ENCODE measurements at places on chromosomes 16 and 17.

DNA sequence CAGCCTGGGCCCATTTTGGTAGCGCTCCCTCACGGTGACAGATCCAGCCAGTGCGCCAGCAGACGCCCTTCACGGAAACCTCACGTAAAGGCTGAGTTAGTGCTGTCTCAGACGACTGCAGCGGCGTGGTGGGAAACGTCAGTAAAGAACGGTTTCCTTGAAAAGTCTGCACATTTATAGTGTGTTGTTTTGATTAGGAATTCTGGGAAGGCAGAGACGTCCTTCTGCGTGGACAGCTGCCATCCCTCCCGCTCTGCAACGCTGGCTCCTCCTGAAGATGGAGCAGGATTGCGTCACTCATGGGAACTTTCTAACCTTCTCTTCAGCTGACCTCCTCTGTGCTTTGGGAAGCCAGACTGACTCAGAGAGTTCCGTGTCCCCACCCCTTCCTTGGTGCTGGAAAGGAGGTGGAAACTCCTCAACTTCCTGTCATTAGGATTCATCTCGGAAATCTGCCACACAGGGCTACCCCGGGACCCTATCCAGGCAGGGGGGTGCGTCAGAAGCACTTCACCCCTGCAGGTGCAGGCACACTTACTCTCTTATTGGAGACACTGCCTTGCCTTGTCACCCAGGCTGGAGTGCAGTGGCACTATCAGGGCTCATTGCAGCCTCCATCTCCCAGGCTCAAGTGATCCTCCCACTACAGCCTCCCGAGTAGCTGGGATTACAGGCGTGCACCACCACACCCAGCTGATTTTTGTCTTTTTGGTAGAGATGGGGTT lies 24.3 kb upstream of the CRISPLD2 start:
- ATAC-seq: peak; percentile 99

DNA sequence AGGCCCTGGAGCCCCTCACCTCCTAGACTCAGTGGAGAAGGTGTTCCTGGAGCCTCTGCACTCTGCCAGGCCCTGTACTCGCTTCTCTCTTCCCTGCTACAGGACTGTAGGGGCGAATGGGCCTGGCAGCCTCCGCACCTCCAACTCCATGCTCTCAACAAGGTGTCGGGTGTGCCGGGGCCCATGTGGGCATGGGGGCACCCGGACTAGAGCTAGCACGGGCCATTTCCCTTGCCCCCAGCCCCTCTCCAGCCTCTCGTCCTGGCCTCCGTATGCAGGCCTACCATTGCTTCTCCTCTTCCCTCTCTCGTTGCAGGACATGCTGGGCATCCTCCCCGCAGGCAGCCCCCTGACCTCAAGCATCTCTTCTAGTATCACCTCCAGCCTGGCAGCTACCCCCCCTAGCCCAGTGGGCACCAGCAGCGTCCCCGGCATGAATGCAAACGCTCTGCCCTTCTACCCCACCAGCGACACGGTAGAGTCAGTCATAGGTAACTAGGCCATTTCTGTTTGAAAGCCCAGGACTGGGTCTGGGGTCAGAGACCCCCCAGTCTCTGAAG lies 25.8 kb downstream of the UNC13D start:
- no peak for ATAC-seq

- ATAC-seq: peak; percentile 24
These were observed 27.7 kb downstream of the METRNL start for GRCh38 chr17:83106913-83107655.

- ATAC-seq: no peak
These were observed 42.5 kb upstream of the AQP8 start for GRCh38 chr16:25174285-25174684.

DNA sequence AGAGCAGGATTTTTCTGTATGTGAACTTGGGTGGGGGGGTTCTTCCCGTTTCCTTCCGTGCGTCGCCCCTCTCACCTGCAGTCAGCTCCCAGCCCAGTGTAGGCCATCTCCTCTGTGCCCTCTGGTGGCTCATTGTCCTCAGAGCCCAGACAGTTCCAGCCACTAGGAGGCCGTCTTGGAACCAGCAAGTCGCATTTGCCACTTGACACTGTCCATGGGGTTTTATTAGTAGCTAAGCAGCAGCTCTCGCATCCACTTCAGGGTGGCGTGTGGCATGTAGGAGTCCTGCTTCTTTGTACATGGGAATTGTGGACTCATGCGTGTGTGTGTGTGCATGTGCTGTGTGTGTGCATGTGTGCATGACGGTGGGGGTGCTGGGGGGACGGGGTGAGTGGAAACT lies 74.0 kb downstream of the SEC14L1 start:
- ATAC-seq: no peak

- ATAC-seq: no peak
These were observed 14.2 kb downstream of the ANKFY1 start for GRCh38 chr17:4249452-4250029.

GRCh38 chr17:73210002-73210678 lies 17.3 kb downstream of the COG1 start:
- ATAC-seq: no peak

DNA sequence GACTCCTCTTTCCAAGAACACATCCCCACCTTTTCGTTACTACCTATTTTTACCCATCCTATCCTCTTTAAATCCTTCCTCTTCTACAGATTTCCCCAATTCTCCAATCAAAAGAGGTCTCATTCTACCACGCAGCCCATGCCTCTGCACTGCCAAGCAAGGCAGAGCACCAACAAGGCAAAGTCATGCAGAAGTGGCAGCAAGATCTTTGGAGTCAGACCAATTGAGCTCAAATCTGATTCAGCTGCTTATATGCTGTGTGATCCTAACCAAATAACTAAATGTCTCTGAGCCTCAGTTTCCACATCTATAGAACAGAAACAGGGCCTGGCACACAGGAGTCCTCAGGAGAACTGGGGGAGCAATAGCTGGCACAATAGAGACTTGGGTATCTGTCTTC lies 41.0 kb downstream of the TOM1L2 start:
- ATAC-seq: no peak

DNA sequence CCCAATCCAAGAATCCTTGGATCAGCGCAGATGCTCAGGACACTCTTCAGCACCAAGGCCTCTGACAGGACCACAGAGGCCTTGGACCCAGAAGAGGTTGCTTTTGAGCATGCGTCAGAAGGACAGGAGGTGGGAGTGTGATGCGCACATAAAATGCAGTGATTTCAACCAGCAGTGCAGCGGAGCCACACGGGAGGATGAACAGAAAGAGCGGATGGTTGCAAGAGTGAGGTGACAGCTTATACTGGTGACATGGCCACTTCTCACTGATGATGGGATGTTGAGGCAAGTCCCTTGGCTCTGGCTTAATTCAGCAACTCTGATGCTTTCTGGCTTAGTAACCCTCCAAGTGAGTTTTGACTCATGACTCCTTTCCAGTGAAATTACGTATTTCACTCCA lies 25.2 kb upstream of the ERN1 start:
- ATAC-seq: no peak

DNA sequence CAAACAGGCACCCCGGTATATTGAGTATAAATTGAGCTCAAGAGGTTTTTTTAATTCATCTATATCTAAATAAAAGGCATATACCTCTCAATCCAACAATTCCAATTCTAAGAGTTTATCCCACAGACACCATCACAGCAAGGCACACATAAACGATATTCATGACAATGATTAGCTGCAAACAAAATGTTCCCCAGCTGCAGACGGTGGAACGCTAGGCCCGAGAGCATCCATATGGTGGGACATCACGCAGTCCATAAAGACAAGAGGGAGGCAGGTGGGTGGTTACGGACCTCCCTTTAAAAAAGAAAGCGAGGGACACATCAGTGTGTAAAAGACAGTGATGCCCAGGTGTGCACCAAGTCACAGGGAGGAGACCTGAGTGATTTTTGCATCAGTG lies 28.1 kb downstream of the MEAK7 start:
- no peak for ATAC-seq

GRCh38 chr17:41647940-41648410 lies 23.6 kb upstream of the KRT17 start:
- peak; percentile 72 for ATAC-seq

DNA sequence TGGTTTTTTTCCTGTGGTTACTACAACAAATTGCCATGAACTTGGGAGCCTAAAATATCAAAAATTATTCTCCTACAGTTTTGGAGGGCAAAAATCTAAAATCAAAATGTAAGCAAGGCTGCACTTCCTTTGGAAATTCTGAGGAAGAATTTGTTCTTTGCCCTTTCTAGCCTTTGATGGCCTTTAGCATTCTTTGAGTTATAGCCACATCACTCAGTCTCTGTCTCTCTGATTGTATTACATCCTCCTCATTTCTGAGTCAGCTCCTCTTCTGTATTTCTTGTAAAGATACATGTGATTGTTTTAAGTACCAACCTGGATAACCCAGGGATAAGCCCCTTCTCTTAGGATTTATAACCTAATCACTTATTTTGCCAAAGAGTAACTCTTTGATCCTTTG lies 282.0 kb downstream of the BCAS3 start:
- ATAC-seq: no peak

DNA sequence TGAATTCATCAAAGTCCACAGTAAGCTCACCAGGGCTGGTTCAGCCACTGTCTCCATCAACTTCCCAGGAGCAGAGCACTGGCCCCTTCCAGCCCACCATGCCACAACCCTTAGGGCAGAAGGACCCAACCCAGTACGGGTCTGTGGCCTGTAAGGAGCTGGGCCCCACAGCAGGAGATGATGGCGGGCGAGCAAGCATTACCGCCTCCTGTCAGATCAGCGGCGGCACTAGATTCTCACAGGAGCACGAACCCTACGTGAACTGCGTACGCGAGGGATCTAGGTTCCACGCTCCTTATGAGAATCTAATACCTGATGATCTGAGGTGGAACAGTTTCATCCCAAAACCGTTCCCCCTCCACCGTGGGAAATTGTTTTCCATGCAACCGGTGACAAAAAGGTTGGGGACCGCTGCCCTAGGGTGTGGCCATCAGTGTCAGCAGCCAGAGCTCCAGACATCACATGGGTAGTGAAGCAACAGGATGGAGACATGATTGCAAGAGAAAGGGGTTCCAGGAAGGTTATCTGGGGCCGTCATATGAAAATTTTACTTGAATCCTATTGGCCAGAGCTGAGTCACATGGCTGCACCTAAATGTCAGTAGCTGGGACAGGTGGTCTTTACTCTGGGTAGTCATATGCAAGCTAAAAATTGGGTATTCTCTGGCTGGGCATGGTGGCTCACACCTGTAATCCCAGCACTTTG lies 12.4 kb upstream of the SLC25A19 start:
- no peak for ATAC-seq

GRCh38 chr16:56795011-56795410 lies 65.1 kb downstream of the NUP93 start:
- ATAC-seq: no peak

- ATAC-seq: no peak
These were observed 12.2 kb downstream of the GALNS start for GRCh38 chr16:88844419-88845036.

- no peak for ATAC-seq
These were observed 6.7 kb upstream of the PHF12 start for GRCh38 chr17:28957992-28958355.

- peak; percentile 78 for ATAC-seq
These were observed 11.4 kb downstream of the KRABD2 start for GRCh38 chr17:8365143-8365542.

DNA sequence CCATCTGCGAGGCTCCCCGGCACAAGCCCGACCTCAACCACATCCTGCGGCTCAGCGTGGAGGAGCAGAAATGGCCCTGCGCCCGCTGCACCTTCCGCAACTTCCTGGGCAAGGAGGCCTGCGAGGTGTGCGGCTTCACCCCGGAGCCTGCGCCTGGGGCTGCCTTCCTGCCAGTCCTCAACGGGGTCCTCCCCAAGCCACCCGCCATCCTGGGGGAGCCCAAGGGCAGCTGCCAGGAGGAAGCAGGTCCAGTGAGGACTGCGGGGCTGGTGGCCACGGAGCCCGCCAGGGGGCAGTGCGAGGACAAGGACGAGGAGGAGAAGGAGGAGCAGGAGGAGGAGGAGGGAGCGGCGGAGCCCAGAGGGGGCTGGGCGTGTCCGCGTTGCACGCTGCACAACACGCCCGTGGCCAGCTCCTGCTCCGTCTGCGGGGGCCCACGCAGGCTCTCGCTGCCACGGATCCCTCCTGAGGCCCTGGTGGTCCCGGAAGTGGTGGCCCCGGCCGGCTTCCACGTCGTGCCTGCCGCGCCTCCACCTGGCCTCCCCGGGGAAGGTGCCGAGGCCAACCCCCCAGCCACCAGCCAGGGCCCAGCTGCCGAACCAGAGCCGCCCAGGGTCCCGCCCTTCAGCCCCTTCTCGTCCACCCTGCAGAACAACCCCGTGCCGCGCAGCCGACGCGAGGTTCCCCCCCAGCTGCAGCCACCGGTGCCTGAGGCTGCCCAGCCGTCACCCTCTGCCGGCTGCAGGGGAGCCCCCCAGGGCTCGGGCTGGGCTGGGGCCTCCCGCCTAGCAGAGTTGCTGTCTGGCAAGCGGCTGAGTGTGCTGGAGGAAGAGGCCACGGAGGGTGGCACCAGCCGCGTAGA lies 13.1 kb upstream of the PRR35 start:
- peak; percentile 61 for ATAC-seq

- no peak for ATAC-seq
These were observed at the start of gene DNAH3 for GRCh38 chr16:21150375-21151001. Gene DNAH3 (minus strand): TSS chr16:21150846. CDS start chr16:21150319, 527 bp downstream.

DNA sequence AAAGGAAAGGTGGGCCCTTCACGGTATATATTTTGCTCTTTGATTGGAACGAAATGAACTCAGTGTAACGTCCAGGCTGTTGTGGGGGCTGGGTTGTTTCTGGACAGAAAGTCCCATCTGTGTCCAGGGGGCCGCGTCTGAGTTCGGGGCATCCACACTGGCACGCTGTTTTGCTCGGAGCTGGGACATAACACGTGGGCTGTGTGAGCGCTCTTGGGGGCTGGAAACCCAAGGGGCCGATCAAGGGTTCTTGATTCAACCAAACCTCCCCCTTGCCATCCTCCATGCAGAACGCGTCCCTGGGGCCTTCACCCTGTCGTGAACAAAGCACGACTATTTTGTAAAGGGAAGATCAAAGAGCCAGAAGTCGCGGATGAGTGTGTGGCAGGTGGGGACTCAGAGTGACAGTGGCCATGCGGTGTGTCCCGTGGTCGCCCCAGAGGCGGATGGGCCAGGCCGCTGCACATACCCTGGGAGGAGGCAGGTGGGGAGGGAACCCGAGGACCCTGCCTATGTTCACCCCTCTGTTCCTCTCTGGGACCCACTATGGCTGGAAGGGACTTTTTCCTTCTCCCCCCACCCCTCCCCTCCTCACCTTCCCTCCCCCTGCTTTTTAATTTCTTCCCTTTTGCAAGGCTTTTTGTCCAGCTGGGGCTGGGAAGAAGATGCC lies 387.2 kb downstream of the SEC14L1 start:
- no peak for ATAC-seq

DNA sequence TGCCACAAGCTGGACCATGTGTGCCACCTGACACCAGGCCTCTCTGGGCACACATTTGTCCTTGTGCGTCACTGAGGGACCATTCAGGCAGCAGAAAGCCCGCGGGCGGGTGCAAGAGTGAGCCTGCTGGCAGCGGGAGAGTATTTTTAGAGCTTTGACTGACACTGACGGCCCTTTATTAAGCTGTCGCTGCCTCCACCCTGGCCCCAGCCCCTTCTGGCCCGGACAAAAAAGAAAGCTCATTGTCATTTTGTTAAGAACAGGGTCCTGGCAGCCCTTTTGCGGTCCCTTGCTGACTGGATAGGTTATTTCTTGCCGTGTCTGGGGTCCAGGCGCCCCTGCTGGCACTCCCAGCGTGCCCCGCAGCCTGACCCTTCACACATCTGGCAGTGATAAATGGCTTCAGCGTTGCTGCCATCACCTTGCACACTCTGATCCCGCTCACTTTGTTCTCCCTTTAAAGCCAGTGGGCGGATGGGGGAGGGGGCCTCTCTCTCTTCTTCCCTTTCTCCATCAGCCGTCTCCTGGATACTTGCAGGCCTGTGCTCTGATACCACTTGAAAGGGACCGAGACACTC lies 78.4 kb upstream of the NKD1 start:
- no peak for ATAC-seq

- ATAC-seq: no peak
These were observed 135.7 kb upstream of the FOXF1 start for GRCh38 chr16:86374603-86375130.
